ENCODE measurements at places on chromosomes 7 and 10.

DNA sequence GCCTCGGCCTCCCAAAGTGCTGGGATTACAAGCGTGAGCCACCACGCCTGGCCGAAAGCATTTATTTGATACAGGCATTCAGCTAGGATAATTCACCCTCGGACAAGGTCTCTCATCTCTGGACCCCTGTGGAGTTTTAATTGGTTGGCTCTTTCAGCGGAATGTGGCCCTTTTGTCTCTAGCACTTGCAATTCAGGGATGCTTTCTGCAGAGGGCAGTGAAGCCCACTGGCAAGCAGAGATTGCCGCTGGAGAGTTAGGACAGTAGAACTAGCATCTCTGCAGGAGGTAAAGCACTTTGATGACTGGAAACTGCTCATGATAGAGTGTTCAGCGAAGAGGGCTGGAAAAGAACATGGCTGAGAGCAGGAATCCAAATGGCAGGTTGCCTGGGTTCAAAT is 62.0 kb downstream of the SUFU start:
- DNase-seq = no peak

DNA sequence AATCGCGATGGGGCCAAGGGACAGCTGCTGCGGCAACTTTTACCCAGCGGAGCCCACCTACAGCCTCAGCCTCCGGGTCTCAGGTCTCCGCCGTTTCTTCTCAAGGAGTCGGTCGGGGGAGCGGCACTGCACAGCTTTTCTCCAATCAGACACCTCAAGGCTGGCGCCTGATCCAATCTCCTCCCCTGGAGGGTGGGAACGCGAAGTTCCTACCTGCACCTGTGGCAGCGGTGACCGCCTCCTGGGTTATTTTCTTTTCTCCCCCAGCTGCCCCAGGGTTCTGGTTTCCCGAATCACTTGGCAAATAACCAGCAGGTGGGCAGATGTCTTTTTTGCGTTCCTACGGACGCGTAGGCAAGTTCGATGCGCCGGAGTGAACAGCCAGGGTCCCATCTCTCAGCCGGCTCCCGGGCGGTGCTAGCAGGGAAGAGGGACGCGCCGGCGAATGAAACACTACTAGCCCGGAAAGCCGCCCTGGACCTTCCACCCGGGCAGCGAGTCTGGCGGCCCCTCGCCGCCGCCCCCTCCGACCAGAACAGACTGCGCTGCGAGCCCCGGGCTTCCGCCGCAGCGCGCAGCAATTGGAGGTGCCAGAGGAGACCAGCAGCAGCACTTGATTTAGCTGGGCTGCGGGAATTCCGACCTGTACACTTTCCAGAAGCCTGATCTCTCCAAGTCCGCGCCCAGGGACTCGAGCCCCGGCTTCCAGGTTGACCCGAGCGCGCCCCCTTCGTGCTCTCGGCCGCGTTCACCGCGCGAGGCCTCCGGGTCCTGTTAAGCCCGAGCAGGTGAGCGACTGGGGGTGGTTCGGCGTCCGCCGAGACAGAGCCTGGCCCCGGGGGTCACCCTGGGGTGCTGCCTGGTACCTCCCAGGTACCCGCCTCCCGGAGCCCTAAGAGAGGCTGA is at the start of gene PRR15:
TSS of gene PRR15 (plus strand) at position 246 of the 906 bp plus-strand sequence. CDS start 2,495 bp downstream, outside the sequence.
- peak; percentile 86 for DNase-seq

DNA sequence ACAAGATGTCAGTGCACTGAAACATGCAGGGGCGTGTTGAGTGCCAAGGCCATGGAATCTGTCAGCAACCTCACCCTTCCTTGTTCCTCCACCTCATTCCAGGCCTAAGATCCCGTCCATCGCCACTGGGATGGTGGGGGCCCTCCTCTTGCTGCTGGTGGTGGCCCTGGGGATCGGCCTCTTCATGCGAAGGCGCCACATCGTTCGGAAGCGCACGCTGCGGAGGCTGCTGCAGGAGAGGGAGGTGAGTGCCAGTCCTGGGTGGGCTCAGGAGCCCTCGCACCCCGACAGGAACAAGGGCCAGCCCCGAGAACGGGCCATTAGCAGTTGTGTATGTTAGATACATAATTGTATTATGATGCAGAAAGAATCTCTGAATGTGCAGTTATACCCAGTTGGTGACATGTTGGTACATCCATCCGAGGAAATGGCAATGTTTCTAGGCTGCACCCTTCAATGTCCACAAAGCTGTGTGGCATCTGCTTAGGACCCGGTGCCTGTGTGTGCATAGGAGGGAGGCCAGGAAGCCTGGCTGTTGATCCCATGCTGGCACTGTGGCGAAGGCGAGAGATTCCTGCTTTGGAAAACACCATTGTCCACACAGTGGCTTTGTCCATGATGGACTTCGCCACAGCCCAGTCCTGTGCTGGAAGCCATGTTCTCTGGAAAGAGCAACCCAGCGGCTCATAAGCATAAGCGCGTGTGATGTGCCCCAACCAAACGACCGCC is 154.2 kb downstream of the EGFR start:
- no peak for DNase-seq

- no peak for DNase-seq
Observed at GRCh38 chr7:18799899-18800298, 304.4 kb downstream of the HDAC9 start.

GRCh38 chr10:16195178-16195769 is 241.5 kb upstream of the PTER start:
- no peak for DNase-seq

GRCh38 chr10:123038782-123039631 is 30.2 kb downstream of the ACADSB start:
- DNase-seq = no peak
